ENCODE measurements at places on chromosomes 16 and 17.

GRCh38 chr16:29943846-29944799, 17.8 kb upstream of the TMEM219 start:
- no peak for DNase-seq

DNA sequence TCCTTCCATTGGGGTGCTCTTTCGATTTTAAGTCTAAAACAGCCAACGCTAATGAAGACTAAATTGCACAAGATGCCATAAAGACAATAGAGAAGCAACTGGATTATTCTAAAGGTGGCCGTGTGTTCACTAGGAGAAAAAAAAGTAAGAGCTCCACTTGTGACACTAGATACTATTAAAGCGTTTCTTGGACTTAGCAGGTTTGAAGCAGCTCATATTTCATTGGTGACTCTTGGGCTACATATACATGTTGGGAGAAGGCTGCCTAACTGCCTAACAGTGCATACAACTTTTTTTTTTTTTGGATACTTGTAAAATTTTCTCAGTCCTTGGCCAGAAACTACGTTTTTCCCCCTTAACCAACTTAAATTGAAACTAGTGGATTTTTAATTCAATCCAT, 111.8 kb upstream of the NOG start:
- no peak for DNase-seq

- DNase-seq: no peak
Measured at GRCh38 chr17:1975573-1975972, 49.6 kb downstream of the RTN4RL1 start.

DNA sequence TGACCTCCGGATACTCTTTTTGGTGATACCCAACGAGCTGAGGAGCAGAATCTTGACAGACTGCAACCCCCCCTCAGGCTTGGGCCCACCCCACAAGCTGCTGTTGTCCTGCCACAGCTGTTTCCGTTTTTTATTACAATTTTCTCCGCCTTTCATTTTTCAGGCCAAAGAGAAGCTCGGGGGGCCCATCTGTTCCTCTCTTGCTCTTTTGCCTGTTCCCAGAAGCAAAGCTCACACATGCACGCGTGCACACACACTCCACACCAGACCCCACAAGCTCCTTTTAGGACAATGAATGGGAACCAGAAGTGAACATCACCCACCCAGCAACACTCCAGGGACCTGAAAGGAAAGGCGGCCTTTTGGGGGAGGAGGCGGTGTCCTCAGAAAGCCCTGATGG, 16.3 kb downstream of the SOX9 start:
- DNase-seq: no peak

DNA sequence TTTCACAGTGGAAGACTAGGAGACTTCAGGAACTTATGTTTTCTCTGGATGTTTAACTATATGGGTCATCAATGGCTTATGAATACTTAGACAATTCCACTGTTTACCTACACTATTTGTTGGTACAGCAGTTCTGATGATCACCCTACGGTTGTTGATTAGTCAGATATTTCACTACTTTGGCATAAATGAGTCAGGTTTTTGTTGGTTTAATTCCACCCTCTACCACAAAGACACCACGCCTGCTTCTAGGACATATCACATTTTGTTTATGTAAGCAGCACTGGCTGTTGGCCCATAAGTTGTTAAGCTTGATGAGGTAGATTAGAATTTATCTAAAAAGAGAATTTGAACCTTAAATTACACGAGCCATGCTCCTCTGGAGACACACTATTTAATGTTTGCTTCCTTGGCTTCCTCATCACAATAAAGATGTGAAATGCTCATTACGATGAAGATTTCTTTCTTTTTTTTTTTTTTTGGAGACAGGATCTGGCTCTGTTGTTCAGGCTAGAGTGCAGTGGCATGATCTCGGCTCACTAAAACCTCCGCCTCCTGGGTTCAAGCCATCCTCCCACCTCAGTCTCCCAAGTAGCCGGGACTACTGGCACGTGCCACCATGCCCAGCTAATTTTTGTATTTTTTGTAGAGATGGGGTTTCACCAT, 4.3 kb downstream of the GDE1 start:
- no peak for DNase-seq

DNA sequence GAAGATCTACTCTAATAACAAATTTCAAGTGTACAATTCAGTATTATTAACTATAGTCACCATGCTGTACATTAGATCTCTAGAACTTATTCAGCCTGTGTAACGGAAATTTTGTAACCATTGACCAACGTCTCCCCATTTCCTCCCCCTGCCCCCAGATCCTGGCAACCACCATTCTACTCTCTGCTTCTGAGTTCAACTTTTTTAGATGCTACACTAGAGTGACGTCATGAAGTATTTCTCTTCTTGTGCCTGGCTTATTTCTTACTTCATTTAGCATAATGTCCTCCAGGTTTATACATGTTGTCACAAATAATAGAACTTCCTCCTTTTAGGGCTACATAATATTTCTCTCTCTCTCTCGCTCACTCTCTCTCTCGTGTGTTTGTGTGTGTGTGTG, 157.5 kb downstream of the ANKFN1 start:
- DNase-seq: no peak

DNA sequence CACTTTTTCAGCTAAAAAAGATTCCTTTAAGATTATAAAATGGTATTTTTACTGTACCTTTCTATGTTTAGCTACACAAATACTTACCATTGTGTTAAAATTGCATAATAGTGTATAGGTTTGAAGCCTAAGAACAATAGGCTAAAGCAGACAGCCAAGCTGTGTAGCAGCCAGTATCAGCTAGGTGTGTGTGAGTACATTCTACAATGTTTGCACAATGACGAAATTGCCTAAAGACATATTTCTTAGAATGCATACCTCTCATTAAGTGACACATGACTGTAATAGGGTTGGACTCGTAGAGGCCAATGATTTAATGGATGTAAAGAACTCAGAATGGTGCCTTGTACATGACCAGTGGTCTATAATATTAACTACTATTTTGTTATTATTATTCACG, 1.9 kb upstream of the MT1B start:
- DNase-seq: no peak

DNA sequence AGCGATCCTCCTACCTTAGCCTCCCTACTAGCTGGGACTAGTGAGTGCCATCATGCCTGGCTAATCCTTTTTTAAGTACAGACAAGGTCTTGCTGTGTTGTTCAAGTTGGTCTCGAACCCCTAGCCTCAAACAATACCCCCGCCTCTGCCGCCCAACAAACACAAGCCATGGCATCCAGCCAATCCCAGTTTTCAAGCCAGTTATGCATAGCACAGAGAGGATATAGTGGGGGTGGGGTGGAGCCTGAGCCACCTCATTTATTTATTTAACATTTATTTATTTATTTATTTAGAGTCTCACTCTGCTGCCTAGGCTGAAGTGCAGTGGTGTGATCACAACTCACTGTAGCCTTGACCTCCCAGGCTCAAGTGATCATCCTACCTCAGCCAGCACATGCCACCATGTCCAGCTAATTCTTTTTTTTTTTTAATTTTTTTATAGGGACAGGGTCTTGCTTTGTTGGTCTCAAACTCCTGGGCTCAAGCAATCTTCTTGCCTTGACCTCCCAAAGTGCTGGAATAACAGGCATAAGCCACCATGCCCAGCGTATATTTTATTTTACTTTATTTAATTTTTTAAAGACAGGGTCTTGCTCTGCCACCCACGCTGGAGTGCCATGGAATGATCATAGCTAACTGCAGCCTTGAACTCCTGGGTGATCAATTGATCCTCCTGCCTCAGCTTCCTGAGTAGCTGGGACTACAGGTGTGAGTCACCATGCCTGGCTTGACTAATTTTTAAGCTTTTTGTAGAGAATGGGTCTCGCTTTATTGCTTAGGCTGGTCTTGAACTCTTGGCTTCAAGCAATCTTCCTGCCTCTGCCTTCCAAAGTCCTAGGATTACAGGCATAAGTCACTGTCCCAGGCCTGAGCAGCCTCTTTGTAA, 26.2 kb upstream of the KLHL11 start:
- no peak for DNase-seq

GRCh38 chr16:47927330-47927729, 228.5 kb downstream of the ABCC12 start:
- no peak for DNase-seq

DNA sequence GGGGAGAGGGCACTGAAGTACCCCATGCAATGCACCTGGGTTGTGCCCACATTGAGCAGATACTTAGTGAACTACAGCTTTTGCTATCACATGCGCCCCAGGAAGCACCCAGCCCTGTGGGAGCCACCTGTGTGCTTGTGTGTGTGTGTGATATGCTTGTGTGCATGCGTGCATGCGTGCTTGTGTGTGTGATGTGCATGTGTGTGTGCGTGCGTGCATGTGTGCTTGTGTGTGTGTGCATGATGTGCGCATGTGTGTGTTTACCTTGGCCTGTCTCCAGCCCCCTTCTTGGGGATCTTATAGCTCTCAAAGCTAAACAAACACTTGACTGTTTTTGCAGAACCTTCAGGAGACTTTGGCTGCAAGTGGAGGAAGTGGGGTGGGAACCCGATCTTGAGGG, 841 bp downstream of the C16orf89 start:
- no peak for DNase-seq

- no peak for DNase-seq
Measured at GRCh38 chr16:2501946-2502895, 11.5 kb upstream of the ATP6V0C start.

DNA sequence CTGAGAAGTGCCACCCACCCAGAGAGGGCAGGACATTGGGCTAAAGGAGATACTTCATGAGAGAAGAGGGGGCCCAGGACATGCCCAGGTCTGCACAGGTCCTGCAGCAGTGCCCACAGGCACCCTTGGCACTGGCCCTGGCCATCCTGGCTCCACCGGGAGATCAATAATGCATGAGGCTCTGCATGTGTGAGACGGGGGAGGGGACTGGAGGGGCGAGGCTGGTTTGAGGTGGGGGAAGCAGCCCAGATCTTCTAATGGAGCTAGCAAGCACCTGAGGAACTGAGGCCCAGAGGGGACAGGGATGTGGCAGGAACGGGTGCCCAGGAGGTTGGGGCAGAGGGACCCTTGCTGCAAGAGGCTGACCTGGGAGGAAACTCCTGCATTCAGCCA, 567 bp downstream of the OSBPL7 start:
- no peak for DNase-seq

DNA sequence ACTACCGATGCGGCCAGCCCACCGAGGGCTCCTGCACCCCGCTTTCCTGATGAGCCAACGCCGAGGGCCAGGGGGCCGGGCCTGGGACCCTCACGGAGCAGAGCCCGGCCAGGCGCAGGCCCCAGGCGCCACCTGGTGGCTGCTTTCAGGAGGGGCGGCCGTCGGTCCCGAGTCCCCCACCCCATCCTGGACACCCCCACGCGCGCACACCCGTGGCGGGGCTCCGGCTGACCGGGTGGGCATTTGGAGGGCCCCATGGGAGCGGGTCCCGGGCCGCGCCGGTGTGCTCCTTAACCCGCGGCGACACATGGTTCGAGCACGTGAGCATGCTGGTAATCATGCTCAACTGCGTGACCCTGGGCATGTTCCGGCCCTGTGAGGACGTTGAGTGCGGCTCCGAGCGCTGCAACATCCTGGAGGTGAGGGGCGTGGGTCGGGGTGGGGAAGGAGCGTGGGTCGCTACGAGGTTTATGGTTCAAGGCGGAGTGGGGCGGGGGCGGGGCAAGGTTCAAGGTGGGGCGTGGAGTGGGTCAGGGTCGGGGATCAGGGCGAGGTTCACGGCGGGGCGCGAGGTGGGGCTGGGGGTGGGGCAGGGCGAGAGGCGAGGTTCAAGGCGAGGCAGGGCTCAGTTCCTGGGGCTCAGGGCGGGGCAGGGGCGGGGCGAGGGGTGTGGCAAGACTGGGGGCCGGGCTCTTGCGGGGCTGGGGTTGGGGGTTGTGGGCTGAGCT, 30.2 kb downstream of the TPSG1 start:
- peak; percentile 23 for DNase-seq

DNA sequence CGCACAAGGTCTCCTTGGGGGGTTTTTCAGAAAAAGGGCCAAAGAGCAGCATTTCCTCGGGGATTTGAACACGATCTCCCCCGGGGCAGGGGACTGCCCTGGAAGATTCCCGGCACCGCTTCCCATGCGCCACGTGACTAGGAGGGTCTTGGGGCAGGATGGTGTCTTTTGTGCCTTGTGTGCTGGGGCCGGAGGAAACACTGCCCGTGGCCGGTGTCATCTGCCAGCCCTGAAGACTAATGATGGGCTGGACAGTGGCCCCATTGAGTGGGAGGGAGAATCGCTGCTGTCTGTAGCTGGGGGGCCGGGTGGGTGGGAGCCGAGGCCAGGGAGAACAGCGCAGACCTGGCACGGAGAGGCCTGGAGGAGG, 315.1 kb downstream of the SEC14L1 start:
- no peak for DNase-seq

- no peak for DNase-seq
Measured at GRCh38 chr16:29025218-29025617, 40.4 kb downstream of the LAT start.

DNA sequence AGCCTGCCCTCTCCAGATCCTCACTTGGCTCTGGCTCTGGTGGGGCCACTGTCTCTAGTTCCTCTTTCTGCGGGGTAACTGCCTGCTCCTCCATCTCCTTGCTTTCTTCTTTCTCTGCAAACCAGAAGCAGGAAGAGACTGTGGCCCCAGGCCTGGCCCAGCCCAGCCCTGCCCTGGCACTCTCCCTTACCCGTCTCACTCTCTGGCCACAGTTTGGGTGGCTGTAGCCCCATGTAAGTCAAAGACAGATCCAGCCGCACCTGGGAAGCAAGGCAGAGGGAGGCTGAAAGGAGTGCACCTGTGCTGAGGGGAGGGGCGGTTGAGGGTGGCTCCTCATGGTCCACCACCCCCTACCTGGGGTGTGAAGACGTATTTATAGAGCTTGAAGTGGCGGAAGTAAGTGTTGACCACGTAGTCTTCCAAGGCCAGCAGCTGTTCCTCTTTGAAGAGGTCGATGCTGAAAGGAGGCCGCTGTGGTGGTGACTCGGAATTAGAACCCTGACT, 2.8 kb downstream of the CFAP119 start:
- DNase-seq: no peak

DNA sequence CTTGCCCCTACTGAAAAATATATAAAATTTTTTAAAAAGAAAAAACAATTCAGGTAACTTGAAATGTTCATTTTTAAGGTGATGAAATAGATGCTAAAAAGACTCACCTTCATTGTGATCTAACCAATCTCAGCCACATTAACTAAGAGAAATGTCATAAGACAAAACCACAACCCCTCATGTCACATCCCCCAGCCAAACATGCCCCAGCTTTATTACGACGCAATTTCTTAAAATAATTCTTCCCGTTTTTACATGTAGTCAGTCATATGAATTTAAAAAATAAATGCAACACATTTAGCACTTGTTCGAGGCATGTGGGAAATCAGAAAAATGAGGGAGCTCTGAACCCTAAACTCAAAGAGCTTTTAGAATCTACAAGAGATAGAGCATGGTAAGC, 9.5 kb downstream of the AMFR start:
- DNase-seq: no peak

- no peak for DNase-seq
Measured at GRCh38 chr17:34254651-34255380, at the start of gene CCL2. Gene CCL2 (plus strand): TSS chr17:34255285. CDS start chr17:34255350, 65 bp downstream.

DNA sequence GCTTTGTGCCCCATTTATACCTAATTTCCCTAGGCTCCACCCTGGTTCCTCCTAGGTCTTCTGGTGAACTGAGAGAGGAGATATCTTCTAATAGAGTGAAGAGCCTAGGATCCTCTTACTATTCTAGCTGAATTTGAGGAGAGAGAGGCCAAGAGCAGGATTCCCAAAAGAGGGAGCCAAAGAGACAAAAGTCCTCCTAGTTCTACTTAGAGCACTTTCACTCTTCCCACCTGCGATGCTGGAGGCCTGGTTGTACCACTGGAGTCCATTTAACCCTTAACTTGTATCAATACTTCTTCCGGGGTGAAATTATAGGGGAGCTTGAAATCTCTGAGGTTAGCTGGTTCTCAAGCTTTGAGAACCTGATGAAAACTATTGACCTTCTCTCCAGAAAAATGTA, 3.4 kb upstream of the SSH2 start:
- DNase-seq: no peak

GRCh38 chr17:60641810-60642220, 35.8 kb upstream of the BCAS3 start:
- peak; percentile 18 for DNase-seq

Data from stimulated activated CD4-positive, alpha-beta T cell treated with anti-CD3 and anti-CD28 coated beads, Interleukin-2, amount 100 ng/mL, for 48 hours (primary cell).